ENCODE measurements at places on chromosomes 11 and 22.

DNA sequence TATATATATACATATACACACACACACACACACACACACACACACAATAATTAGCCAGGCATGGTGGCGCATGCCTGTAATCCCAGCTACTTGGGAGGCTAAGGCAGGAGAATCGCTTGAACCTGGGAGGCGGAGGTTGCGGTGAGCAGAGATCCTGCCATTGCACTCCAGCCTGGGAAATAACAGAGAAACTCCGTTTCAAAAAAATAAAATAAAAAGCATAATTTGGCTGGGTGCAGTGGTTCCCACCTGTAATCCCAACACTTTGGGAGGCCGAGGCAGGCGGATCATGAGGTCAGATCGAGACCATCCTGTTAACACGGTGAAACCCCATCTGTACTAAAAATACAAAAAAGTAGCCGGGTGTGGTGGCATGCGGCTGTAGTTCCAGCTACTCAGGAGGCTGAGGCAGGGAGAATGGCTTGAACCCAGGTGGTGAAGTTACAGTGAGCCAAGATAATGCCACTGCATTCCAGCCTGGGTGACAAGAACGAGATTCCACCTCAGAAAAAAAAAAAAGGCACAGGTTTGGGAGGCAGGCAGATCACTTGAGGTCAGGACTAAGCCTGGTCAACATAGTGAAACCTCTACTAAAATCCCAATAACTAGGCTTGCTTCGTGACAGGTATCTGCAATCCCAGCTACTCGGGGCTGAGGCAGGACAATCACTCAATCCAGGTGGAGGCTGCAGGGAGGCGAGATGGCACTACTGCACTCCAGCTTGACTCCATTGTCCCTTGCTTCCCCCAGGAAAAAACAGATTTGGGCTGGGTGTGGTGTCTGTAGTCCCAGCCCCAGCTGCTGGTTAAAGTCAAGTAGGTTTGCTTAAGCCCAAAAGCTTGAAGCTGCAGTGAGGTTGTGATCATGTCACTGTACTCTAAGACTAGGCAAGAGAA lies 11.8 kb upstream of the WDR74 start:
- no peak for DNase-seq

DNA sequence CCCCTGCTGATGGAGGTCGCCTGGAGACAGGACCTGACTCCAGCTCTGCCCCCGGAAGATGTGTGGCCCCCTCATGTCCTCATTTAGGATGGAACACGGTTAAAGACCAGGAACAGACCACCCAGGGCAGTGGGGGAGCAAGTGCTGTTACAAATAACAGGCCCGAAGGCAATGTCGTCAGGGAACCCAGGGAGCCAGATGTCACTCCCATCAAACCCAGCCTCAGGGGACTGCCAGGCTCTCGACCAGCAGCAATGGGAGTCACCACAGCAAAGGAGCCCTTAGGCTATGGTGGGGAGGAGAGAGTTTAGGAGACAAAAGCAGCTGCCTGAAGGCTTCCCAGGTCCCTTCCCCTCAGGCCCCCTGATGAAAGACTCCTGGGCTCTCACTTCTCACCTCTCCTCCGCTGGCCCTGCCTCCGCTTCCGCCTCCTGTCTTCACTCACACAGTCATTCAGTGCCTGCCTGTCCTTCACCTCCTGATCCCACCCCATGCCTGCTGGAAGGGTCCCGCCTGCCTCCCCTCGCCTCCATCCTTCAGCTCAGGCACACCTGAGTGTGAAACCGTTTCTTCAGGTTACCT lies 4.4 kb downstream of the RPS19BP1 start:
- DNase-seq, result no peak

- DNase-seq, result no peak
Measured at GRCh38 chr22:22087854-22088657, 105.5 kb upstream of the TOP3B start.

DNA sequence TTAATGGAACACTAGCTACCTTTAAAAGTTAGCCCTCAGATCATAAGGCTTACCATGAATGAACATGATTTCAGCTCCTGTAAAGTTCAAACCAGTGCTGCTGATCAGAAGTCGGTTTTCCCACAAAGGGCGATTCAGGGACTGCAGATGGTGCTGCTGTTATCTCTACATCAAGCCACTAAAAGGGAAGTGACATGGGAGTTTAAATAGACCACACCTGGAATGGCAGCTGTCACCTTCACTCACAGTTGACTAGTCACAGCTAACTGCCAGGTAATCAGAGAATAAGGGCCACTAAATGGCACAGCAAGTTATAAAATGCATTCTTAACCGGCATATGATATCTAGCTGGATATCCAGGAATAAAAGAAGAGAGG lies 581.1 kb upstream of the ARHGAP42 start:
- DNase-seq, result no peak

DNA sequence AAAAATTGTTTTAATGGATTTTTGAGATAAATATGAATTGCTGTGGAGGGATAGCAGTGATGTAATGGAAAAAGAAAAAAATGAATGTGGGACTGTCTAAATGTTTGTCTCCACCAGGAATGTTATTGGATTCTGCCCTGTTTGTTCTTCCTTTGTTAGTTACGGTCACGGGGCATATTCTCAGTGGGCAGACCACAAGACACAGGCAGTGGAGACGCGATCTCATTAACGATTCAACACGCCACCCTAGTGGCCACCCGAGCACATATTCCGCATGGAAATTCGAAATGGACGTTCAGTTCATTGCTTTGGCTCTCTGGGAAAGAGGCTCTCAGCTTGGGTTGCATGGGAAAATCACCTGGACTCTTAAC lies 151.8 kb upstream of the TTC12 start:
- no peak for DNase-seq

DNA sequence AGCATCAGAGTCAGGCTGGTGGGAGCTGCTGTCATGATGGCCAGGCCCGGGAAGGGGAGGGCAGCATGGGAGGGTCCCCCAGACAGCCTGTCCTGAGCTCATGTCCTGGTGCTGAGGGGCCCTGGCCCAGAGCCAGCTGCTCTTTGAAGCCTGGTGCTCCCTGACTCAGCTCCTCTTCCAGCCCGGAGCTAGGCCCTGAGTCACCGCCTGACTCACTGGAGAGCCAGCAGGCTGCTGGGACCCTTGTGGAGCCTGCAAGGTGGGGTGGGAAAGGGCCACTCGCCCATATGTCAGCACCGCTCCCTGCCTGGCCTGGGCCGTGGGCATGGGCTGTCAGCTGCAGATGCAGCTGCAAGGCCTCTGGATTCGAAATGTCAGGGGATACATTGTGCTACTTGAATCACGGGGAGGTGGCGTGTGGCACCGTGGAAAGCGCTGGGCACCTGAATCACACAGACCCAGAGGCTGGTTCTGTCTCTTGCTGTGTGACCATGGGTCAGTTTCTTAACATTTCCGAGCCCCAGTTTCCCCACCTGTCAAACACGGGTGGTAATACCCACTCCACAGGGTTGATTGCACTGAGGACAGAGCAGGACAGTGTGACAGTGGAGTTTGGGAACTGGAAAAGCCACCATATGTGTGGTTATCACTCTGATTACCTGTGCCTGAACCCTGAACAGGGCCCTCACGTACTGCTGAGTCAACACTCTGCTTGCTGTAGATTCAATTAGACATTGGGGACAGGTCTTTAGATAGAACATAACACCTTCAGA lies 4.4 kb downstream of the CACNA1I start:
- DNase-seq, result no peak

DNA sequence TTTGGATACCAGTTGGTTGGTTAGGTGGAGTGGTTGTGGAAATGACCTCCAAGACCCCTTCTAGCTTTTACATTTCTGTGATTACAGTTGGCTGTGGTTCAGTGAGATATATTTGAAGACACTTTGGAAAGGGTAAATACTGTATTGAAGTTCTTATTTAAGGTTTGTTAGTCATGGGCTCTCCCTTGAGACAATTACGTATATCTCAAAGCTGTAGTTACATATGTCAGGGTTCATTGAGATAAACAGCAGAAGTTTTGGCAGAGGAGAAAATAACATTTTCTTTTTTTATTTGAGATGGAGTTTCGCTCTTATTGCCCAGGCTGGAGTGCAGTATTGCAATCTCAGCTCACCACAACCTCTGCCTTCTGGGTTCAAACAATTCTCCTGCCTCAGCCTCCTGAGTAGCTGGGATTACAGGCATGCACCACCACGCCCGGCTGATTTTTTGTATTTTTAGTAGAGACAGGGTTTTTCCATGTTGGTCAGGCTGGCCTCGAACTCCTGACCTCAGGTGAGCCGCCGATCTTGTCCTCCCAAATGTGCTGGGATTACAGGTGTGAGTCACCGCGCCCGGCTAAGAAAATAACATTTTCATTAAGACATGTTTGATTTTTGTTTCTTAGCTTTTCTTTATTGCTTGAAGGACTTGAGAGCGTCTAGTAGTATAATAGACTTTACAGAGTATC lies 1.9 kb downstream of the RNF121 start:
- DNase-seq, result no peak

- no peak for DNase-seq
Measured at GRCh38 chr22:35589071-35589755, 27.9 kb downstream of the MB start.

DNA sequence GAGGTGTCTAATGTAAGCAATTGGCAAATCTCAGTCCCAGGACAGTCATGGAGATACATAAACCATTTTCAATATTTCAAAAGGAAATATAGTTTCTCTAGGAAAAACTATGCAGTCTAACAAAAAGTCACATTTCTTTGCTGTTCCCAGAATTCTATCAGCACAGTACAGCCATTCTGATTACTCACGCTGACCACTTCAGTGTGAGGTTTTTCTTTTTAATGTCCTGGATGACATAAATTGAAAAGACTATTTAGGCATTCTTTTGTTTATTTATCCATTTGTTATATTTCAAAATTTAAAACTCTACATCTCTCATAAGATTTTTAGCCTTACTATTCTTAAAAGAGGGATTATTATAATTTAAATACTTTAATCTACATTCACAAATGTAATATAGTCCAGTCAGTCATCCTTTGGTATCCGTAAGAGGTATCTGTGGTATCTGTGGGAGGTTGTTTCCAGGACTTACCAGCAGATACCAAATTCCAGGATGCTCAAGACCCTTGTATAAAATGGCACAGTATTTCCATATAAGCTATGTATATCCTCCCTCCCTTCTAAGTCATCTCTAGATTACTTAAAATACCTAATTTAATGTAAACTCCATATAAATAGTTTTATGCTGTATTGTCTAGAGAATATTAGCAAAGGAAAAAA lies 331.1 kb upstream of the PITPNB start:
- DNase-seq, result no peak

DNA sequence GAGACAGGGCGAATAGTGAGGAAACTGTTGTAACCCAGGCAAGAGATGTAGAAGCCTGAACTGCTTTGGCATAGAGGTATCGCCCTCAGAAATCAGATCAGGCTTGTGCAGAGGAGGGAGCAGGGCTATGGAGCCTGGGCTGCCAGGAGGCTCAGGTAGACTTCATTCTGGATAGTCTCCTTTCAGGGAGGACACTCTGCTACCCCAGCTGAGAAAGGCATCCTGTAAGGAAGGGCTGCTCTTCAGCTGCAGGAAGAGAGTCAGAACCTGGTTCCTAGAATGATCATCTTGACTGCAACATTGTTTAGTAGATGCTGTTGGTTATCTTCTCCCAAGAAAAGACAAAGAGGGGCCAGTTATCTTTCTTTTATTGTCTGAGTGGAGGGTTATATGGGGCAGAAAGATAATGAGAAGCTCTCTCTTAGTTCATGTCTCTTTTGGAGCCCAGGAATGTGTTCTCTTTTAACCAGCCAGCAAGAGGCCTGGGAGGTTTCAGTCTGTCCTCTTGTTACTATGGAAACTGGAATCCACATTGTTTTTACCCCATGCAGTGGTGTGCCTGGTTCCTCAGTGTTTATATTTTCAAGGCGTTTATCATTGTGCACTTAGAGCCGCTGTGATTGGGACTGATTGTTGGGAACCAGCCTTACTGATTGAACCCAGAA lies 95.7 kb downstream of the STIM1 start:
- no peak for DNase-seq

GRCh38 chr11:73749118-73749517 lies 11.8 kb downstream of the RAB6A start:
- no peak for DNase-seq

DNA sequence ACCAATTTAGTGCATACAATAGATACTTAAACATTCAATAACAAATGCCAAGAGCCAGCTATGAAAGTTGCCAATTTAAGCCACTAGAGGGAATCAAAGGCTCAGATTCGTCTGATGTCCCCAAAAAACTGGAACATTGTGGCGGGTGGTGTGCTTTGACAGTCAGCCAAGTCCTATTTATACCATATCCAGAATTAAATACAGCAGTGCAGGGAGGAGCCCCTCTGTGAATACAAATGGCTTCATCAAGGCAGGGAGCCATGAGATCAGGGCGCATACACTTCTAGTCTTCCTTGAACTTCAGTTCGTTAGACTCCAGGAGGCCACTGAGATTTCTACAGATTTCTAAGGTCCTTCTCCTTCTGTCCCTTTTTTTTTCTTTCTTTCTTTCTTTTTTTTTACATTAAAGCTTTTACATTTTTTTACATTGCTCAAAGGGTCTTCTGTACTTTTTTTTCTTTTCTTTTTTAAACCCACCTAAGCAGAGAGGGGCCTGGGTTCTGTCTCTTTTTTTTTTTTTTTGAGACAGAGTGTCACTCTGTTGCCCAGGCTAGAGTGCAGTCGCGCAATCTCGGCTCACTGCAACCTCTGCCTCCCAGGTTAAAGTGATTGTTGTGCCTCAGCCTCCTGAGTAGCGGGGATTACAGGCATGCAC lies 41.5 kb upstream of the HSPA8 start:
- peak; percentile 40 for DNase-seq

GRCh38 chr11:30984827-30985226 lies 384.7 kb downstream of the DCDC1 start:
- DNase-seq, result no peak

DNA sequence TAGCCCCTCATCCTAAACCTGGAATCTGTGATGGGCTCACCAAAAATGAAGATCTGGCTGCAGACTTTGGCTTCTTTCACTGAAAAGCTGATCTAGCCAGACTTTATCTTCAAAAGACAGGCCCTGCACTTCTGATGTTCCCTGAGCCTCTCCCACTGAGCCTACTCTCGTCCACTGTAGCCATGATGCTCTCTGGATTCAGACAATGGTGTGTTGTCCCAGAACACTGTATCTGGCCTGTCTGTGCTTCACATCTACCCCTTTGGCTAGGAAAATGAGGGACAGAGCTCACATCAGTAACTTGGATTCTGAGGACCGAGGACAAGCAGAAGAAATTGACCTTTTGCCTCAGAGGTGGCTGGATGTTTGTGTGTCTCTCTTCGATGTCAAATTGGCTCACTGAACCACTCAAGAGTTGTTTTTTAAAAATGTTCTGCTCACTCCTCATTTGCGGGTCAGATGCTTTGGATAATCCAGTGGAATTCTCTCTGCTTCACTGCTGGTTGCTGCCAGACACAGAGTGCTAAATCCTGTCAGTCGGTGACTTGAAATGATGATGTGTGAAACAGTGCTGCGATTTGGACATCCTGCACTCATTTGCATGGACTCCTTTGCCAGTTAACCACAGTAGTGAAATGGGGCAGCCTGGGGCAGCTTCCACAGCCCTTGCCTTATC lies 67.5 kb downstream of the ARFGAP2 start:
- DNase-seq, result no peak
